ENCODE measurements at places on chromosomes 5 and 9. TPM values are rescaled to one million over a fixed set of nuclear protein-coding genes. Genes with fewer than 3 reads are reported as not detected.

CLINT1 gene
- 122 TPM for total RNA-seq

IL17B gene
- total RNA-seq: not detected

PHF24 gene
- 0.76 TPM for total RNA-seq

ZFAND5 gene
- 151 TPM for total RNA-seq

RASA1 gene
- total RNA-seq: 25.8 TPM

CIZ1 gene
- 71.6 TPM for total RNA-seq

FBP1 gene
- 7.4 TPM for total RNA-seq

HACD4 gene
- 2.5 TPM for total RNA-seq

IRX2 gene
- 45.9 TPM for total RNA-seq

C9orf50 gene
- total RNA-seq: not detected

MAP1B gene
- total RNA-seq: 218 TPM

MYMK gene
- total RNA-seq: not detected

CTXN3 gene
- total RNA-seq: not detected

ABCA1 gene
- total RNA-seq: 43.1 TPM

SLC26A2 gene
- total RNA-seq: 56.5 TPM

EPB41L4A gene
- total RNA-seq: 13.1 TPM

MARCHF11 gene
- total RNA-seq: not detected

TAF11L10 gene
- not detected for total RNA-seq

HCN1 gene
- total RNA-seq: not detected

PRR16 gene
- 2.8 TPM for total RNA-seq

DMRT1 gene
- total RNA-seq: not detected

FOXD4 gene
- total RNA-seq: not detected

TLX3 gene
- total RNA-seq: not detected

RASEF gene
- 2.7 TPM for total RNA-seq

KCNIP1 gene
- not detected for total RNA-seq

IFNA2 gene
- not detected for total RNA-seq

IFNE gene
- not detected for total RNA-seq

ZNF346 gene
- 16.5 TPM for total RNA-seq

CCDC192 gene
- not detected for total RNA-seq

SLC34A3 gene
- not detected for total RNA-seq
